Left hindlimb (tissue), 1 donor: ENCODE measurements at places on chromosomes 7 and 10.
A peak's percentile ranks its signal among the peaks of the same experiment; 100 is the strongest.

DNA sequence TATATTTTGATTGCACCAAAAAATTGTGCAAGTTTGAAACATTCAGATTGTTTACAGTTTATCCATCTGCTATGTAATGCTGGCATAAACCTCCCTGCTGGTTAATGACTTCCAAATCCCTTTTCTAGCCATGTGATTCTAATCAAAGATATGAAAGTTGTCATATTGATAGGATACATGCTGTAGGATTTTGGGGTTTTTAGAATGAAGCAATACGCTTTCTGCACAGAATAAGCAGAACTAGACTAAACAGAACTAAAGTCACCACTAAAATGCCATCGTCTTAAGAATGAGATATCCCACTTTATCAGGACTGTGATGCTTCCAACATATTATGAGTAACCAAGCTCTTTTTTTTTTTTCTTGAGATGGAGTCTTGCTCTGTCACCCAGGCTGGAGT lies 856 bp downstream of the SSMEM1 start:
- DNase-seq: no peak

GRCh38 chr7:70523249-70523988 lies 608.5 kb upstream of the GALNT17 start:
- no peak for DNase-seq

- DNase-seq: no peak
Observed at GRCh38 chr7:69078997-69079769, 519.1 kb upstream of the AUTS2 start.

- DNase-seq: no peak
Observed at GRCh38 chr7:25595996-25596395, 367.7 kb upstream of the NPVF start.

GRCh38 chr10:101485207-101485606 lies 102.8 kb downstream of the POLL start:
- no peak for DNase-seq

GRCh38 chr10:93473804-93474472 lies 8.2 kb downstream of the MYOF start:
- DNase-seq: no peak

- DNase-seq: no peak
Observed at GRCh38 chr7:117796889-117797288, 76.4 kb downstream of the CTTNBP2 start.

- DNase-seq: no peak
Observed at GRCh38 chr7:97771576-97771975, 39.7 kb downstream of the TAC1 start.

- DNase-seq: no peak
Observed at GRCh38 chr7:3371601-3372000, 70.5 kb downstream of the SDK1 start.

DNA sequence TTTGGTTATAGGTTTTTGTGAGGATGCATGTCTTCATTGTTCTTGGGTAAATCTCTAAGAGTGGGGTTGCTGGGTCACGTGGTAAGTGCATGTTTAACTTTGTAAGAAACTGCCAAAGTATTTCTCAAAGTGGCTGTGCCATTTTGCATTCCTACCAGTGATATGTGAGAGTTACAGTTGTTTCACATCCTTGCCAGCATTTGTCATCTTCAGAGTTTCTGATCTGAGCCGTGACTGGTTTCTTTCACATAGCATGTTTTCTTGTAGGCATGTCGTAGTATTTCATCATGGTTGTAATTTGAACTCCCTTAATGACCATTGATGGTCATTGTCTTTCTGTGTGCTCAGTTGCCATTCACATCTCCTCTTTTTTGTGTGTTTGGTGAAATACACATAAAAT lies 286.0 kb downstream of the RNLS start:
- DNase-seq: no peak

GRCh38 chr10:70302292-70302691 lies 18.5 kb upstream of the NPFFR1 start:
- DNase-seq: no peak

DNA sequence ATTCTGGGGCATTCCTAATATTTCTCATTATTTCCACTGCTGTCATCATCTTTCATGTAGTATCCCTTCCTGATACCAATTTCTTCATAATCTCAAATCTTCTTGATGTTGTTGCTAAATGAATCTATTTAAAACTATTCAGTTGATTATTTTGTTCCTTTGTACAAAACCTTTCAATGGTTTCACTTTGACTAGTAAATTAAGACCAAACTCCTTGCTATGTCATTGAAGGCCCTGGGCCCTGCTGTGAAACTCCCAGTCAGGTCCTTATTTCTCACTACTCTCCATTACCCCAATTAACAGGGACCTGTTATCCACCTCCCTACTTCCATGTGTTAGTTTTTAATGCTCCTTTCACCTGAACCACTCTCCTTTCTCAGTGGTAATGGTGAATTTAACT lies 97.0 kb downstream of the CTTNBP2 start:
- no peak for DNase-seq

GRCh38 chr10:91591797-91592174 lies 41.1 kb downstream of the PPP1R3C start:
- no peak for DNase-seq

DNA sequence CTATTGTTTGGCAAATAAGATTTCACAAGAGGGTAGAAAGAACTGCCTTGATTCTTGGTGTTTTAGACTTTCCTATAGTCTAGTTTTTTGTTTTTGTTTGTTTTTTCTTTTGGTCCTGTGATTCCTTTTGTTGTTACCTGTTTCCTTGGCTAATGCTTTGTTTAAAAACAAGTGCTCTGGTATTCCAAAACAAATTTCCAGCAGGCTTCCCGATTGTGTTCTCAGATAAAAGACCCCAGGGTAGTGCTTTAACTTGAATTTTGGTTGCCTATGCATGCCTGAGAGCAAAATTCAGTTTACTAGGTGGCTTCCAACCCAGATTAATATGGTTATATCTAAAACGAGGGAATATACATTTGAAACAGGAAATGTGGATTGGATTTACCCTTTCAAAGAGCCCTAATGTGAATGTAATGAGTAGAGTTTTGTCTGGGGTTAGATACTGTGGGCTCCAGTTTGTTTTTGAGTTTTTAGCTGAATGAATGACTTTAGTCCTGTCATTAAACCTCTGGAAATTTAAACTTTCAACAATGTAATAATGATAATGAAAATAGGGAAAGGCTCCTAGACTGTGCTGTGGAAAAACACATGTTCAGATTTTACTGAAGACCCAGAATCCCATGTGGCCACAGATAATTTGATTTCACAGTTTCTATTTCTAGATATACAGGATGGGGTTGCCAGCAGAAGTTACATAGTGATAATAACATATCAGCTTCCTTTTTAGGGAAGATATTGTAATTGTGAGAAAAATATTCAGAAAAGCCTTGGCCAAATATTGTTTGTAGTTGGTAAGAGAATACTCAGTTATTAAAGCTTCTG lies 23.9 kb downstream of the AUTS2 start:
- DNase-seq: no peak

DNA sequence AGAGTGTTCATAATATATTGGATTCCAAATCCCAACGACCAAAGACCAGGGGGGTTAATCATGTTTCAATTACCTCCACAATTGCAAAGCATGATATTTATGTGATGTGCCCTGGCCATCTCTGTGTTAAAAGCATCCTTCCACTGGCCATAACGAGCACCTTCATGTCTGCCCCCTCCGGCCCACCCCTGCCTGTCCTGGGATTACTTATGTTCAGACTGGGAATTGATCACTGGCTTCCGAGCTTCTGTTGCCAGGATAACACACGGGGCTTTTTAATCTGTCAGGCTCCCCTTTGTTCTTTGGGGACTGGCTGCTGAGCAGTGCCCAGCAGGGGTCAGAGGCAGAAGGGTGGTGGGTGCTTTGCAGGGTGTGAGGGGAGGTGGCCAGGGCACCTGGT lies 13.7 kb upstream of the CHST15 start:
- DNase-seq: no peak

DNA sequence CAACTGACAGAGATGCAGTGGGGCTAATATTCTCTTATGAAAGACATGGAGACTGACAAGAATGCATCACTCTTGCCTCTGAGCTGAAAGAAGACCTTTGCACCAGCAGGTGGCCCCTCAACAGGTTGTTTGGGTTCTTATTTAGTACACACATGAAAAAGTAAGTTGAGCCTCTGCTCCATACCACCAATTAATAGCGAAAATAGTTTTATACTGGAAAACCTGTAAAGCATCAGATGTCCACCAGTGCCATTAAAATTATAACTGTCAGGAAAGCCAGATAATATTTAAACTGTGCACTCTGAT lies 26.3 kb upstream of the FAM13C start:
- DNase-seq: no peak

- no peak for DNase-seq
Observed at GRCh38 chr7:103076764-103077163, 1.8 kb downstream of the ARMC10 start.

- DNase-seq: no peak
Observed at GRCh38 chr7:12757443-12757842, 70.0 kb downstream of the ARL4A start.

GRCh38 chr10:978826-979421 lies 9.3 kb upstream of the GTPBP4 start:
- DNase-seq: no peak

DNA sequence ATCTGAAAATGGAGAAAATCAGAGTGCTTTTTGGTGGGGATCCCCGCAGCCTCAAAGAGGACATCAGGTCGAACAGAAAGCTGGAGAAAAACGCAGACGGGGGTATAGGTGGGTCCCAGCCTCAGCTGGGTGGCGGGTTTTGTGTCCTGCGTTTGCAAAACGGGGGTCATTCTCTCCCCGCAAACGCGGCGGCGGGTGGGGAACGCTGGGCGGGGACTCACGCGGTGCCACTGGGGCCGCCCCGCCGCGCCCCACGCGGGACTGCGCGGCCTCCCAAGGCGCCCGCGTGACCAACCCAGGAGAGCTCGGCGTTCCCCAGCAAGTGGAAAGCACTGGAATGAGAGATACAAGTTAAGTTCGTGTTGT lies 806 bp upstream of the VIPR2 start:
- no peak for DNase-seq

GRCh38 chr7:148838905-148839304 lies 45.2 kb downstream of the EZH2 start:
- no peak for DNase-seq

- no peak for DNase-seq
Observed at GRCh38 chr7:41010418-41010817, 692.5 kb downstream of the INHBA start.

GRCh38 chr10:13348216-13349017 lies at the start of gene SEPHS1:
TSS of gene SEPHS1 (minus strand) at chr10:13348293. CDS start at chr10:13344950, 3,343 bp downstream.
- DNase-seq: peak; percentile 88

GRCh38 chr7:1560620-1561031 lies 4.6 kb upstream of the TMEM184A start:
- no peak for DNase-seq

GRCh38 chr7:111486472-111487142 lies 75.7 kb downstream of the IMMP2L start:
- no peak for DNase-seq

- no peak for DNase-seq
Observed at GRCh38 chr7:43513251-43513650, 69.7 kb upstream of the STK17A start.

- DNase-seq: no peak
Observed at GRCh38 chr10:88540351-88540750, 42.8 kb downstream of the RNLS start.

DNA sequence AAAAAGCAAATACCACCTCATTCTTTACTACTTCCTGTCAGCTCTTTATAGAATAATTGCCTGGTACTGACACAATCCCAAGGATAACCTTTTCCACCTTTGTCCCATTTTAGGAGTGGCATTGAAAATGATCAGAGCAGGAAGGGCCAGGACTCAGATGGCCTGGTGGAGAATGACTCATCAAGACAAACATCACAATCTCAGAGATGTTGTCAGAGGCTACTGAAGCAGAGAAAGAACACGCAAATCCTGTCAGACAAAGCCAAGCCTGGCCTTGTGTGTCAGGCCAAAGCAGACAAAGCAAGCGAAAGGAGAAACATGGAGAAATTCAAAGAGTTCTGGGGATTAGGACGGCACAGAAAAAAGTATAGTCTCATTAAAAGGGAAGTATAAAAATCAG lies 40.9 kb downstream of the NSUN6 start:
- no peak for DNase-seq

DNA sequence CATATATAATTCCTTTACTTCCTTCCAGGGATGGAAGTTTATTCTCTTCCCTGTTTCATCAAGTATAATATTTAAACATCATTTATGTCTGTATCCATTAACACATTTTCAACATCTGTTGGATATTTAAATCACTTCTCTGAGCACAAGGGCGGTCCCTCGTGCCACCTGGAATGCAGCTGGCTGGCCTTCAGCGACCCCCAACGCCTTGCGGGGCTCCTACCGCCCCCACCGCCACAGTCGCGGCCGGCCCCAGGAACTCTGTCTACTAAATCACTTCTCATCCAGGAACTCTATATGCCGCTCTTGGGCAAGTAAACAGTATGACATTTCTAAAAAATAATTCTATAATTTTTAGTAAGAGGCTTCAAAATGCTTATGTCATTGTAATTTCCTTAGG lies 221.1 kb upstream of the PTN start:
- no peak for DNase-seq

DNA sequence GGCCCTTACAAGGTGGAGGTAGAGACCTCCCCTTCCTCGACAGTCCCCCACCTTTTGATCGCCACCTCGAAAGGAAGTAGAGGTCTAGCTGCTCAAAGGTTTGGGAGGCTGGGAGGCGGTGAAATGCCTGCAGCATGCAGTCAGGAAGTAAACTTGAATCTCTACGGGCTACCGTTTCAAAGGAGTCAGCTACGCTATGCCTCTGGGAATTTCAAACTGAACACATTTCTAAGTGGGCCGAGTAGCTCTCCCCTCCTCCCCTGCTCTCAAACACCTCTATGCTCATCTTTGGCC lies 68.0 kb downstream of the CXCL12 start:
- no peak for DNase-seq

GRCh38 chr7:101817471-101818286 lies at the start of gene CUX1:
TSS of gene CUX1 (plus strand) at chr7:101817626. CDS start at chr7:101817640, 14 bp downstream.
- DNase-seq: no peak

DNA sequence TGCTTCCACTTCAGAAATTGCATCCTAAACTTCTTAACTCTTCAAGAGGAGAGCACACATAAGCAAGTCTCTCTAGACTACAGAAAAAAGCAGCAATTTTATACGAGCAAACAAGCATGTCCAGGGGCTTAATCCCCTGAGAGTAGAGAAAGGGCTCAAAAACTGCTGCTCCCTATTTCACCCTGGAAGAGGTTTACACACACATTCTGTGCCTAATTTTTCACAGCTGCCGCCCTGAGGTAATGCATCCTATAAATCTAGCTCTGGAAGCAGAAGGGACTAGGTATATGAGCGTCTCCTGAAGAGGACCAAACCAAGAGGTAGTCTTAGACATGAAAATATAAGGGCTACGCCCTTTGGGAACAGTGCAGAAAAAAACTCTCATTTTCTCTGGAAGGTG lies 73.1 kb downstream of the CRPPA start:
- DNase-seq: no peak

- DNase-seq: peak; percentile 13
Observed at GRCh38 chr10:5527332-5528200, 2.8 kb downstream of the CALML3 start.

- no peak for DNase-seq
Observed at GRCh38 chr10:78250313-78251015, 216.8 kb downstream of the RPS24 start.

GRCh38 chr10:131700506-131700905 lies 200.3 kb upstream of the PPP2R2D start:
- DNase-seq: no peak
